Choroid plexus epithelial cell (primary cell): ENCODE measurements at places on chromosomes 4 and X.

DNA sequence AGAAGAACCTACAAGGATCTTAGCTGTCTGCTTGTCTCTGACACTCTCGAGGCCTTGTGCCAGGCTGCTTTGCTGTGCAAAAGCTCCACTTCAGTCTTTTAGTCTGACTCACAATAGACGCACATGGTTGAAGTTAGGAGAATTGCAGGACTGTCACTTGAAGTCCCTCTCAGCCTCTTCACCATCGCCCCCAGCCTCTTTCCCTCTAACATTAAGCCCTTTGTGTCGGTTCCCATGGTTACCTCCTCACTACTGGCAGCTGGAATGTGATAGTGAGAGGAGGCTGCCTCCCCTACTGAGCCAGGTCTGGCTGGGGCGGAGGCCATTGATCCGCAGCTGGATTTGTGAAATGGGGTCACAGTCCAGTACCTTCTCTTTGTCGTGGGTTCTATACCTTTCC, 201.8 kb downstream of the SOWAHB start:
- DNase-seq: peak; percentile 26

DNA sequence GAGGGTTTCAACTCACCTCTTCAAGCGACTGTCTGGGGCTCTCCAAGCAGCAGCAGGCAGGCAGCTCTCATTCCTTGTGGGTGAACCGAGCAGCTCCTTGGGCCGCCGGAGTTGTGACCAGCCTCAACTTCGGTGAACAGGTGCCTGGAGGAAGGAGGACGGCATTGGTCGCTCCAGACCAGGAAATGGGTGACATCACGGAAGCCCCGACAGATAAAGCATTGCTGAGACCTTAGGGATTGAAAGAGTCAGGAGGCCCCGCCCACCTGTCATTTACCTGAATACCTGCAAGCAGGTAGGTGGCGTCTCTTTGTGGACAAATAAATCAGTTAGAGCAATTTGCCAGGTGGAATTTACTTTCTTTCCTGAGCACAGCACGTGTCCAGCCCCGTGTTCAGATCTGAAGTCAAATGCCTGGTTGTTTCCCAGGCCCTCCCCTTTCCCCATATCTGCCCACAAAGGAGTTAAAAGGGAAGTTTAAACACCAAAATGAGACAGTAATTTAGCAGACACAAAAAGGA, at the start of gene LNX1:
LNX1 (minus strand) TSS at position 115 of the 521 bp plus-strand sequence. CDS start 17,484 bp downstream, outside the sequence.
- no peak for DNase-seq

DNA sequence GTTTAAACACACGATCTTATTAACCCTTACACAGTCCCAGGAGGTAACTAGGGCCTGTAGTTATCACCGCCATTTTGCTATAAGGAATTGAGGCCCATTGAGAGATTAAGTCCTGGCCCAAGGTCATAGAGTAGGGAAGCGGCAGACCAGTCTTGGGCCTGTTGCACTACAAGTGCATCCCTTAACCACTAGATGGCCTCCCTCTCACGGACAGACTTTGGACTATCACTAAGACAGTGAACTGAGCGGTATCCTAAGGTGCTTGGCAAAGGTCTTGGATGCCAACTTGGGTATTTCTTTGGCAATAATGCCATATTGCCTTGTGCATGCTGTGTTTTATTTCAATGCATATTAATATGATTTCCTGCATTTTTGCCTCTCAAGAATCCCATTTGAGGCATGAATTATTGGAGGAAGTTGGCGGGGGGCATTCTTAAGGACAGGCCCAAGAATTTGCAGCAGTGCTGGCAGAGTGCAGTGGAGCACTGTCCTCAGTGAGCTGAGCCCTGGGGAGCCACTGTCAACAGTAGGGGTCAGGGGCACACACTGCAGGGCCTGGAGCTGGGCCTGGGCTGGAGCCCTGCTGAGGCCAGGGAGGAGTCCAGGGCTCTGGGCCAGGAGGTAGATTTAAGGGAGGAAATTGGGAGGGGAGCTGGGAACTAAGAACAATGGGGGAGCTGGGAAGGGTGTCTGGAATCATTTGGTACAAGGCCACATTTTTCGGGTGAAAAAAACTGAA, 147.4 kb downstream of the SMIM20 start:
- peak; percentile 79 for DNase-seq

DNA sequence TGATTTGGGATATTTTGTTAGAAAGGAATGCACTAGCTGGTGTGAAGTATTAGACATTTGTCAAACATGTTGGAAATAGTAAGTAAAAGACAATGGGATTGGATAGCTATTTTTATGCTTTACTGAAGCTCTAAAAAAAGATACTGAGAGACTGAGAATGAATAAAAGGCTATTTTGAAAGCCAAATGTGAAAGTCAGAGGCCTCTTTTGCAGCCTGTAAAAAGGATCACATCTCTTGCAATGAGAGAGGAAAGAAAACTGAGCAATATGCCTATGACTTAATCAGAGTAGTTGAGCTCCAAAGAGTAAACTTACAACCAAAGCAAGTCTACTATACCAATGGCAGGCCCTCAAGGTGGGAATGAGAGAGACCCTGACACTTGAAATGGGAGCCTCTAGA, 212.6 kb upstream of the LCORL start:
- no peak for DNase-seq
